Hair follicular keratinocyte (primary cell): ENCODE measurements at places on chromosomes 2 and 18. TPM values are rescaled to one million over a fixed set of nuclear protein-coding genes. Genes with fewer than 3 reads are reported as not detected.

The INPP5D gene
- 21.6 and 27.3 TPM in 2 replicates for total RNA-seq

The TYMS gene
- 12.8 and 32.8 TPM in 2 replicates for total RNA-seq

The SH3RF3 gene
- total RNA-seq: 0.57 and 0.86 TPM in 2 replicates

The COL3A1 gene
- 1.5 and 19.3 TPM in 2 replicates for total RNA-seq

The REG3G gene
- not detected in 2 replicates for total RNA-seq

The CPLX4 gene
- not detected in 2 replicates for total RNA-seq

The ALLC gene
- total RNA-seq: not detected in 2 replicates

The IL1A gene
- 305 and 483 TPM in 2 replicates for total RNA-seq

The SLC25A52 gene
- total RNA-seq: not detected in 2 replicates

The COPS9 gene
- 193 and 292 TPM in 2 replicates for total RNA-seq

The REG1B gene
- not detected in 2 replicates for total RNA-seq

The MEP1B gene
- not detected in 2 replicates for total RNA-seq

The PLEKHA3 gene
- 2.0 and 2.1 TPM in 2 replicates for total RNA-seq

The STARD6 gene
- total RNA-seq: not detected in 2 replicates

The FLACC1 gene
- not detected in 2 replicates for total RNA-seq
